IMR-90 (cell line): ENCODE measurements at places on chromosomes 12 and 14.
A peak's percentile ranks its signal among the peaks of the same experiment; 100 is the strongest.

GRCh38 chr12:91991399-91992187 lies 154.1 kb downstream of the BTG1 start:
- H3K27me3 ChIP-seq: no peaks in the 10 kb centered on the region
- DNase-seq: no peak
- H3K36me3 ChIP-seq: no peaks in the 10 kb centered on the region
- peak overlapping the region; percentile 69; the same call in 1 of the 2 replicates for H3K27ac ChIP-seq

DNA sequence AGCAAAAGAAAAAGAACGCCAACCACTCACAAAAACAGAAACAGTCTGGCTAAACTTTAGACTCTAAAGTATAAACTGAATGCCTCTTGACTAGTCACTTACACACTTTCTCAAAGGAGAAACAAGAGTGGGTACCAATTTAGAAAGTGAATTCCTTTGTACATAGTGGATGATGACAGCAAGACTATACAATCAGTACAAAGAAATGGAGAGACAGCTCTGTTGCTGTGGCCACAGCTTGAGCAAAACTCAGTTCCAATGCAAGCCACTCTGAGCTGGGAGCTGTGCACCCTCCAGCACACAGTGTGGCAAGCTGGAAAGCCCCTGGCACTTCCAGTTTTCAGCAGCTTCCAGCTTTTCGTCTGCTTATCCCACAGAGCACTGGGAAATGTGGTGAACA lies 21.7 kb downstream of the NT5DC3 start:
- H3K36me3 ChIP-seq: no peaks in the 10 kb centered on the region; the same call in 1 of the 2 replicates
- peaks cover 20% of the 10 kb centered on the region for H3K4me1 ChIP-seq
- peak; percentile 50 for DNase-seq
- no peak overlapping the region for H3K27ac ChIP-seq

DNA sequence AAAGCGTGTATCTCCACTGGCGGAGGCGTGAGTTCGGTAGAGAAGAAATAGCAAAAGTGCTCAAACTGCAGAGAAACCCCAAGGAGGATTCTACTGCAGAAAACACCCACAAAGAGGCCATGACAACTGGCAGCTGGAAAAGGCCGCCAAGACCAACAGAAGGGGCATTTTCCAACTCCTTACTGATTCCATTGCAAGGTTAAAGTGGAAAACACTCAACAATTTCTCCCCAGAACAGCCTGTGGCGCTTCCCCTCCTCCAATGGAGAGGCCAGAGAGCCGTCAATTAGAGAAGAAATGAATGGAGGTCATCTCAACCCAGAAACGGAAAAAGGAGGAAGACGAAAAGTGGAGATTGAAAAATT lies 618 bp upstream of the ANKRD52 start:
- H3K27me3 ChIP-seq: no peaks in the 10 kb centered on the region
- H3K36me3 ChIP-seq: peaks cover 29% of the 10 kb centered on the region
- peak overlapping the region; percentile 94 for H3K27ac ChIP-seq

DNA sequence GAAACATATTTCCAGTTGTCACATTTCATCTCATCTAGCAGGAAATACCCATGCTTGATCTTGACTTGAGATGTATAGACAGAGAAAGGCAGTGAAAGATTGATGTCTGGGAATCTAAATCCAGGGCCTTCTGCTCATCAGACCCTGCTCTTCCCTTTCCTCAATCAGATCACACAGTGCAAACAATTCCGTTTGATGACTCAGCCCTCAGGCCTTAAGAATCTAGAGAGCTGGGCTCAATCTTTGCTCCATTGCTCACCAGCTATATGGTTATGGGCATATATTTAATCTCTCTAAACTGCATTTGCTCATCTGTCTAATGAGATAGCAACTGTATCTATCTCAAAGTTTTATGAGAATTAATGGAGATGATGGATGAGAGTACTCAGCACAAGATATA lies 201.8 kb upstream of the CCDC196 start:
- peak; percentile 0 for DNase-seq
- H3K4me1 ChIP-seq: no peaks in the 10 kb centered on the region
- H3K27ac ChIP-seq: no peak overlapping the region
- no peaks in the 10 kb centered on the region for H3K27me3 ChIP-seq
- H3K36me3 ChIP-seq: no peaks in the 10 kb centered on the region
- H3K4me3 ChIP-seq: no peak overlapping the region

DNA sequence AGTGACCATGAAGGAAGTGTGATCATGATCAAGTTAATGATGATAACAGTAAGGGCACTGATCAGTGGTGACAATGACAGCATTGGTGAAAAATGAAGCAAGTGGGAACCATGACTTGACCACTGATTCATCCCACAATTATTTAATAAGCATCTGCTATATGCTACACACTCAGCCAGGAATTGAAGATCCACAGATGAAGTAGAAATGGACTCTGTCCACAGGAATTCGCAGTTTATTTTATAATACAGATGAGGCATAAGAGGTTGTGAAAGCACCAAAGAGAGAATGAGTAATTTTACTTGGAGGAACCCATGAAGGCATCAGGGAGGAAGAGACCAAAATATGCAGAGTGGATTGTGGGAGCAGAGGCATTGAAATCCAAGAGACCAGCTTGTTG lies 33.8 kb upstream of the SMUG1 start:
- peaks cover 21% of the 10 kb centered on the region for H3K4me1 ChIP-seq
- H3K4me3 ChIP-seq: no peak overlapping the region
- peak; percentile 98 for DNase-seq
- H3K27me3 ChIP-seq: no peaks in the 10 kb centered on the region; the same call in 1 of the 2 replicates
- no peaks in the 10 kb centered on the region for H3K36me3 ChIP-seq

DNA sequence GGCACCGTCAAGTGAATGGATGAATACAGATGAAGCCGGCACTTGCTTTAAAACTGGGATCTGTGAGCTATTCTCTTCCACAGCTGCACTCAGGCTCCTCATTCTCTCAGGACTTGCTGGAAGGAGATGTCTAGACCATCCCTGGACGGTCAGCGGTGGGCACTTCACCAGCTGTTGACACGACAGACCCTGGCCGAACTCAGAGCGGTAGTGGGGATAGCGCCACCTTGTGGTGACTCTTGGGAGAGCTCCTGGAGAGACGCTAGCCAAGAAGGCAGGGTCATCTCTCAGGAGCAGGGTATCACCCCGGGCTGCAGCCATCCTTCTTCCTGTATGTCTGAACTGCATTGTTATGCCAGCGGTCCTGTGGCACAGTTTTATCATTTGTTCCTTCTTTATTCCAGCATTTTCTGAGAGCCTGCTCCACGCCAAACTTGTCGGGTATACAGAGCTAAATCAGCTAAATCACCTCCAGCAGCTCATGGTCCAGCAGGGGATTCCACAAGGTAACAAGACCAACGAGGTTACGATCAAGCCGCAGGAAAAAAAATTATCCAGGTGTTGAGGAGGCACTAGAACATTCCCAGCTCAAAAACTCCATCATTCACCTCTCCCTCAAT lies 10.0 kb downstream of the WNT1 start:
- H3K27me3 ChIP-seq: peaks cover 77% of the 10 kb centered on the region
- no peaks in the 10 kb centered on the region for H3K4me1 ChIP-seq
- peak; percentile 37 for DNase-seq
- no peak overlapping the region for H3K27ac ChIP-seq
- no peak overlapping the region for H3K4me3 ChIP-seq
- H3K36me3 ChIP-seq: no peaks in the 10 kb centered on the region

DNA sequence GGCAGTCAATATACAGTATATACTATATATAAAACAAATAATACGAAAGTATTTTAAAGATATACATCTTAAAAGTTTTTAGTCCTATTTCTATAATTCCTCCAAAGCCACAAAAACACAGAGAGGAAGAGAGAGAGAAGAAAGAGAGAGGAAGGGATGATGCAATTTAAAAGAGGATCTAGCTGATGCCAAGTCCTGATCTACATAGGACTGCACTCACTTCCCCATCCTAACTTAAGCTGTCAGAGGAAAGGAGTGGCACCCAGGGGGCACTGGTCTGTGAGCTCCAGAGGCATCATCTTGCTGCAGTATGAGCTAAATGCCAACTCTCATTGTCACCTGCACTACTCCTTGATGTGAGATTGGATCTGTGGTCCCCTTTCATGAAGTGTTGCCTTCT lies 95.8 kb downstream of the C12orf42 start:
- no peak overlapping the region for H3K27ac ChIP-seq
- no peak overlapping the region for H3K4me3 ChIP-seq
- no peaks in the 10 kb centered on the region for H3K4me1 ChIP-seq

DNA sequence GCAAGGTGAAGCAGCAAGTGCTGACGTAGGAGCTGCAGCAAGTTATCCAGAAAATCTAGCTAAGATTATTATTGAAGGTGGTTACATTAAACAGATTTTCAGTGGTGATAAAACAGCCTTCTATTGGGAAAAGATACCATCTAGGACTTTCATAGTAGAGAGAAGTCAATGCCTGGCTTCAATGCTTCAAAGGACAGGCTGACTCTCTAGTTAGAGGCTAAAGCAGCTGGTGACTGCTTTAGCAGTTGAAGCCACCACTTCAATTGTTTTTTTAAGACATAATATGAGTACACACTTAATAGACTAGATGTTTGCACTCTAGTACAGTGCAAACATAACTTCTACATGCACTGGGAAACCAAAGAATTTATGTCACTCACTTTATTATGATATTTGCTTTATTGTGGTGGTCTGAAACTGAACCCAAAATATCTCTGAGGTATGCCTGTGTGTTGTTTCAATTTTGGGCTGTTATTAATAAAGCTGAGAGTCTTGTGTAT lies 1026.9 kb upstream of the FOXG1 start:
- H3K36me3 ChIP-seq: no peaks in the 10 kb centered on the region
- no peak overlapping the region for H3K4me3 ChIP-seq
- no peak for DNase-seq
- no peak overlapping the region for H3K27ac ChIP-seq
